ENCODE measurements at places on chromosomes 13 and 19.

DNA sequence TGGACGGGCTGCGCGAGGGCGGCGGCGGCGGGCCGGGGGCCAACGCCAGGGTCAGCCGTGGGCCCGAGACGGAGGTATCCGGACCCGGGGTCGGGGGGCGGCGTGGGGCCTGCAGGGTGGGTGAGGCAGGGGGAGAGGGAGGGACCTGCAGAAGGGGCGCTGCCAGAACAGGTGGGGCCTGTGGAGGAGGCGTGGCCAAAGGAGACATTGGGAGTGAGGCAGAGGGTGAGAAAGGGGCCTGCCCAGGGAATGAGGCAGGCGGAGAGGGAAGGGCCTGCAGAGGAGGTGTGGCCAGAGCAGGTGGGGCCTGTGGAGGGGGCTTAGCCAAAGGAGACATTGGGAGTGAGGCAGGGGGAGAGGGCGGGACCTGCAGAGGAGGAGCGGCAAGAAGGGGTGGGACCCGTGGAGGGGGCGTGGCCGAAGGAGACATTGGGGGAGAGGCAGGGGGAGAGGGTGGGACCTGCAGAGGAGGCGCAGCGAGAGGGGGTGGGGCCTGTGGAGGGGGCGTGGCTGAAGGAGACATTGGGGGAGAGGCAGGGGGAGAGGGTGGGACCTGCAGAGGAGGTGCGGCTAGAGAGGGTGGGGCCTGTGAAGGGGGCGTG lies 4.2 kb downstream of the PRR36 start:
- no peak for DNase-seq

DNA sequence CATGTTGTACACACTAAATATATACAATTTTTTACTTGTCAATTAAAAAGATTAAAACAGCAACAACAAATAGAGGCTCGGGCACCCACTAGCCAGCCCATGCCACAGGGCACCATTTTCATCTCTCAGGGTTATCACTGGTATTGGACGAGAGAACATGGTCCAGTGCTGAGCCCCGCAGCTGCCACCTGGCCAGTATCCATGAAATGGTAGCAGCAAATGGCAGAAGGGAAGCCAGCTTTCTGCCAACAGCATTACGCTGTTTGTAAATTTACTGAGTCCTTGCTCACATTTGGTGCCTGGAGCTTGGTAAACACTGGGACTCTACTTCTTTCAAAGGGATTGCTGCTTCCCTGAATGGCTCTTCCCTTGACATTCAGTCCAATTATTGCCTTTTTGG lies 87.9 kb upstream of the WASF3 start:
- DNase-seq = peak; percentile 34

- DNase-seq = peak; percentile 10
Measured at GRCh38 chr19:16417660-16418596, 53.8 kb downstream of the EPS15L1 start.

DNA sequence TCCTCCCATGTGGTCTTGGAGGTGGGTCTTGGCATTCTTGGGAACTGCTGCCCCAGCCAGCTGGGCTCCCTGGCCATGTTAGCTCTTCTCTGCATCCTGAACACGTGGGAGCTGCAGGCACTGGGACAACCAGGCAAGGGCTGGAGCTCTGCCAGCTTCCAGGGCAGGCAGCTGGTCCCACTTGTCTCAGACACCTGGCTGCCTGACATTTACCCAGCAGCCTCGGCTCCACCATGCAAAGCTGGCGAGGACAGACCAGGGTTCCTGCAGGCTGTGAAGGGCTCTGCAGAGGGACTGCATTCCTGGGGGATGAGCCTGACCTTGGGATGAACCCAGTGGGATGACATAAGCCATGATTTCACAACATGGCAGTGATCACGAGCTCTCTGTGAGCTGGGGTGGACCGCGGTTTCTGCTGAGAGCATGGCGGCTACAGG lies 99.0 kb upstream of the TSHZ3 start:
- peak; percentile 96 for DNase-seq

GRCh38 chr13:55038230-55038629 lies 2009.6 kb downstream of the OLFM4 start:
- no peak for DNase-seq

DNA sequence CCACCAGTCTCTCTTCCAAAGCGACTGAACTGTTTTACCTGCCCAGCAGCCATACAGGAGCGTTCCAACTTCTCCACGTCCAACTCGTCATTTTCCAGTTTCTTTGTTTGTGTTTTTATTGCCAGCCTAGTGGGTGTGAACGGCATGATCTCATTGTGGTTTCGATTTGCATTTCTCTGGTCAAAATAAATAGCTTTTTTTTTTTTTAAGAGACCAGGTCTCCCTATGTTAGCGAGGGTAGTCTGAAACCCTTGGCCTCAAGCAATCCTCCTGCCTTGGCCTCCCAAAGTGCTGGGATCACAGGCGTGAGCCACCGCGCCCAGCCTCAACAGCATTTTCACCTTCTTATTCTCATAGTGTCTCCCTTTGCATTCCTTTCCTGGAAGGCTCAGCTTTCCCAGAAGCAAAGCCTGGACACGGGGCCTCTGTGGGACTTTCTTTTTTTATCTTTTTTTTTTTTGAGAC lies 4.2 kb upstream of the JSRP1 start:
- peak; percentile 69 for DNase-seq

- no peak for DNase-seq
Measured at GRCh38 chr13:31032528-31033113, 100.2 kb downstream of the TEX26 start.

DNA sequence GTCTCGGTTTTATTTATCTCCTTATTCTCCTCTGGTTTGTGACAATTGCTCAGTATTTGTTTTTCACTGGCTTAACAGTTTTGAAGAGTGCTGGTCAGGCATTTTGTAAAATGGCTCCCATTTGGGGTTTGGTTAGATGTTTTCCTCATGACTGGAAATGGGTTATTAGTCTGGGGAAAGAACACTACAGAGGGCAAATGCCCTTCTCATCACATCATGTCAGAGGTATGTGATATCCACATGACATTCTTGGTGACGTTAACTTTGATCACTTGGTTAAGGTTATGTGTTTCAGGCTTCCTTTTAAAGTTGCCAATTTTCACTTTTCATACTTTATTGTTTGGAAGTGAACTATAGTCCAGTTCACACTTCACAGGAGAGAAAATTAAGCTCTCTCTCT lies 74.8 kb upstream of the KLHL1 start:
- no peak for DNase-seq

GRCh38 chr13:100838387-100838786 lies 163.8 kb upstream of the TMTC4 start:
- no peak for DNase-seq

DNA sequence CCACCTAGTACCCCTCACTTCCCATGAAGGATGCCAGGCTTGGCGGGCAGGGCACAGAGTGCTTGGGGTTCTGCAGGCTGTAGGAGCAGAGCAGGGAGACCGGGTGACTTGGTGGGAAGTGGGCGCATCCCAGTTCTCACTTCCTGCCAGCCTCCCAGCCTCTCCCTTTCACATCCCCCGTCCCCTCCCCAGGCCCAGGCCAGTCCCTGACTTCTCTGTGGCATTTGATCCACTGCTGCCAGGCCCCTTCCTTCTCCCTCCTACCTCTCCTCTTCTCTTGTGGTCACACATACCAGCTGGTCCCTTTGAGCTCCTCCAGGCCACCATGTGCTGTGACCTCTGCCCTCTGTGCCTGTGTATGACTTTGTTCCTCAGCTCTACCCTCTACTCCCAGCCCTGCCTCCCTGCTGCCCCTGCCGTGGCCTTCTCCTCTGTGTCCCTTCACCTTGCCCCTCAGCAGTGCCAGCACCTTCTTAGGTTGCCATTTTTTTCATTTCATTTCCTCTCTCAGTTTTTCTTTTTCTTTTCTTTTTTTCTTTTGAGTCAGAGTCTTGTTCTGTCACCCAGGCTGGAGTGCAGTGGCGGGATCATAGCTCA lies 19.5 kb downstream of the MYO1F start:
- DNase-seq = no peak

GRCh38 chr13:40206241-40207000 lies 460.0 kb downstream of the FOXO1 start:
- DNase-seq = no peak

- peak; percentile 21 for DNase-seq
Measured at GRCh38 chr19:40592170-40592569, 9.0 kb upstream of the LTBP4 start.

DNA sequence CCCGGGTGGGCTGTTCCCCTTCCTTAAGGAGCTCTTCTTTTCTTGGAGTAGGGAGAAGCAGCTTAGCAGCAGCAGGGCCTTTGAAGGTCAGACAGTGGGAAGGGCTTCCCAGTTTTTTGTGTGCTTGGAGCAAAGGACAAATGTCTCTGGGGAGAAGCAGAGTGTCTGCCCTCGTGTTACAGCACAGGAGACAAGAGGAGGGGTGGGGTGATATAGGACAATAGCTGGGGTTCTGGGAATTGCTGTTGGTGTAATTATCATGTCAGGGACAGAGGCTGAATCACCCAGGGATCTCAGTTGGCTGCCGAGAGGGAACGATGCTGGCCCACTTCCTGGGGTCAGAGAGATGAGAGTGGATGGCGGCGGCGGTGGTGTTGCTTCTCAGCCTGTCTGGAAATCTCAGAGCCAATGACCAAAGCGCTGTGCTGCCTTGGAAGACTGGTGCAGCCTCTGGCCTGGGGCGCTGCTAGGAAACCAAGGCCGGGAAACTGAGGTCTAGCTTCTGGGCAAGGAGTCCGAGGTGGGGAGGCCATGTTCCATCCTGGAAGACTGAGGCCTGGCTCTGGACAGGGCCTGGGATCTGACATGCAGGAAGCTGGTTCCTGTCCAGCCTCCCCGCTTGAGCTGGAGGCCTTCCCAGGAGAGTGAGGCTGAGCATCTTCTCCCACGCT lies 1.2 kb downstream of the INAFM1 start:
- no peak for DNase-seq

Data from NCI-H2029 (cell line).